ENCODE measurements at places on chromosomes 12 and 14.

DNA sequence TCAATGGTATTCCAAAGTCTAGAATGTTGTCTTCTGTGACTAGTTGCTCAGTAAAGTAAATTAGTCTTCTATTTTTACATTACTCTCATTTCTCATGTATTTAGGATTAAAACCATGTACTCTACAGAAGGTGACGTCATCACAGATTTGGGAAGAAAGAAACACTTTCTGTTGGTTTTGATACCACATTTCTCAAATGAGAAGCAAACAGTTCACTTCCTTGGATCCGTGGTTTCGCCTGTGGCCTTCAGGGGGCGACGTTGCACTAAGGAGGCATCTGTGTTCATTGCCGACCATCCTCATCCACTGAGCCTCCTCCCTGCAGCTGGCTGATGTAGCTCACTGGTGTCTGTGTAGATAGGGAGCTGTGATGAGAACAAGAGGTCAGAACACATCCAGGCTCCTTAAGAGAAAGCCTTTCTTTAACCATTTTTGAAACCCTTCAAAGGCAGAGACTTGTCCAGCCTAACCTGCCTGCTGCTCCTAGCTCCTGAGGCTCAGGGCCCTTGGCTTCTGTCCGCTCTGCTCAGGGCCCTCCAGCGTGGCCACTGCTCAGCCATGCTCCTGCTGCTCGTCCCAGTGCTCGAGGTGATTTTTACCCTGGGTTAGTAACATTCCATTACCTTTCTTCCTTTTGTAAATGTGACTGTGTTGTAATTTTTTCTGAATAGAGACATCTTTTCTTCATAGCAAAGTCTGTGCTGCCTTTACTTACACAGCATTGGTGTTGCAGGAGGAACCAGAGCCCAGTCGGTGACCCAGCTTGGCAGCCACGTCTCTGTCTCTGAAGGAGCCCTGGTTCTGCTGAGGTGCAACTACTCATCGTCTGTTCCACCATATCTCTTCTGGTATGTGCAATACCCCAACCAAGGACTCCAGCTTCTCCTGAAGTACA is 220.6 kb upstream of the OR4E1 start:
- no peak for DNase-seq

DNA sequence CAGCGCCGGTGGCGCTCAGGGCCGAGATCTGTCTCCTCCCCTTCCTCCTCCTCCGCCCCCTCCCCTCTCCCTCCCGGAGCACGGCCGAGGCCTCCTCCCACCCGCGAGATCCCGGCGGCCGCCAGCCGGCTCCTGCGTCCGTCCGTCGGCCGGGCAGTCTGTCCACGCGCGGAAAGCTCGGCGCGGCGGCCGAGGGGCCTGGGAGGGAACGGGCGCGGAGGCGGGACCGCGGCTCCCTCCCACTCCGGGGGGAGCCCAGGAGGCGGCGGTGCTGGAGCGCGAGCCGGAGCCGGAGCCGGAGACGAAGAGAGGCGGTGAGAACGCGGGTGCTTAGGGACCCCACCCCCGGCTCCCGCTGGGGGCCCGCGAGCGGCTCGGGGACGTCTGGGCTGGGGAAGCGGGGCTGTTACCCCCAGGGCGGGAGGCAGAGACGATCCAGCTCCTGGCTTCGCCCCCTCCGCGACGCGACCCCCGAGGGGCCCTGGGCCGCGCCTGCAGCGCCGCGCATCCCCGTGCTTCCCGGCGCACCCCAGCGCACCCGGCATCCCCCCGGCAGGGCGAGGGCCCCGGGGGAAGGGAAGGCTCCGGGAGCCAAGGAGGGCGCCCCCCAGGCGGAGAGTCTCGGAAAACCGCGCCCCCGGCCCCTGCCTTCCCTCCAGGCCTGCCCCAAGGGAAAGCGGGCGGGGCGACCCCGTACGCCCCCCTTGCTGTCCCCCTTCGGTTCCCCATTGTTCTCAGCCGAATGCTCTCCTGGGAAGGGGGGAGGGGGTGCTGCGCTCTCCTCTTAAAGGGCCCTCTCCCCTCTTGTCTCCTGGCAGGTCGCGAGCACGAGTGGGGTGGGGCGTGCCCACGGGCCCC is at the start of gene DTX1:
TSS of gene DTX1 (plus strand) at position 100 of the 858 bp plus-strand sequence. CDS start 1,463 bp downstream, outside the sequence.
- DNase-seq = no peak

- no peak for DNase-seq
These were observed 142.3 kb upstream of the TMCC3 start for GRCh38 chr12:94792693-94793092.

DNA sequence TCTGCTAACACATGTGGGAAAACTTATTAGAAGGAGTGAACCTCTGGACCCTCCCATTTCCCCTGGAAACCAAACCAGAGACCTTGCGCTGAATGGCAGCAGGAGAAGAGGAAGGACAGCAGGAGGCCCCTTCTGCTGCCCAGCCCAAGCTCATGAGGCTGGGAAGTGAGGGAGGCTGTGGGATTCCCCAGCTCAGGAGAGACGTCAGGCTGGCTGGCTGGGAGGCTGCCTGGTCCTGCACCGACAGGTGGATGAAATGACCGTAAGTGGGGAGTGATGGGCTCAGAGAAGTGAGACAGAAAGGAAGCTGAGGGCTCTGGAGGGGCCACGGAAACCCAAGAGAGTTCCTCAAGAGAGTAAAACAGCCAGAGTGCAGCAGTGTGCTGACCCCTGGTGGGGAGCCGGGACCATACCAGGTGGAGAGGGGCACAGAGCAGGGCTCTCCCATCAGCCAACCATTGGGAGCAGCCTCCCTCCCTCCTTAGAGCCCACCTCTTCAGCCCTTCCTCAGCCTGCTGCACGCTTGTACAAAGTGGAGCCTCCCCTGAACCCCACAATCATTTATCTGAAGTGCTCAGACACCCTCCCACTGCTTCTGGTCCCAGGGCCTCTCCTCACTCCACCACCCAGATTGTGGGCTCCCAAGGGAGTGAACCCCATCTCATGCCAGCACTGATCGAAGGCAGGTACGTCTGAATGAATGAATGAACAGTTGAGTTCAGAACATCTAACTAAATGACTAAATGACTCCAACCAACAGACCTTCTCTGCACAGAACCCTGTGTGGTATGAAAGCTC is 14.0 kb downstream of the TAMALIN start:
- DNase-seq = no peak

DNA sequence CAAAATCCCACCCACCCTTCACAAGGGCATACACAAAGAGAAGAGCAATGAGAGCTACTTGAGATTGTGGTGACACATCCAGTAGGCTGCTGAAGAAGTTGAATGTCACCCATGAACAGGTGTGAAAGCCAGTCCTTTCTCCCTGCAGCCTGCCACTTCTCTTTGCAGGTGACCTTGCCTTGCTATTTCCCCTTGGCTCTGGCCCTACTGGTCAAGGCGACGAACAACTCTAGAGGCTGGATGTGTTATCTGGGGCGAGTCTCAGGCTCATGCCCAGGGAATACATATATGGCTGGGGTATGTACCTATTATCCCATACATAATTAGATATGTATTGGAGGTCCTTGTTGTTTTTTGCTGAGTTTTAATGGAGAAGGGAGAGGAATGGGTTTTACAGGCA is 70.2 kb upstream of the EGLN3 start:
- DNase-seq = no peak

GRCh38 chr14:84929086-84929485 is 600.9 kb upstream of the FLRT2 start:
- no peak for DNase-seq

DNA sequence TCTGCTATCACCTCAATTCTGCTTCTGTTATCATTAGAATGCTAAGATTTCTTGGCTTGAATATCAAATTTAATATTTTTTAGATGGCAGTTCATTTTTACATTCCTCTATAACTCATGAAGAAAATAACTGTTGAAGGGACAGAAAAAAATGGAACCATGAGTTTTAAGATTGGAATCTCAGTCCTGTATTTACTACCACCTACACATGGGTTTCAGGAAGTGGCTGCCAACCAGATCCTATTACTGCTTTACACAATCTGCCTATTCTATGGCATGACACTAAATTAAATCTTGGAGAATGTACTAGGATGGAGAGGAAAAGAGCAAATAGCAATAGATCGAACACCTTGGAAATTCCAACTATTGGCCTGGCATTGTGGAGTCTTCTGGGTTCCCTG is 140.8 kb downstream of the DUSP6 start:
- DNase-seq = no peak

- no peak for DNase-seq
These were observed 99.4 kb downstream of the EPS8 start for GRCh38 chr12:15689751-15690191.

DNA sequence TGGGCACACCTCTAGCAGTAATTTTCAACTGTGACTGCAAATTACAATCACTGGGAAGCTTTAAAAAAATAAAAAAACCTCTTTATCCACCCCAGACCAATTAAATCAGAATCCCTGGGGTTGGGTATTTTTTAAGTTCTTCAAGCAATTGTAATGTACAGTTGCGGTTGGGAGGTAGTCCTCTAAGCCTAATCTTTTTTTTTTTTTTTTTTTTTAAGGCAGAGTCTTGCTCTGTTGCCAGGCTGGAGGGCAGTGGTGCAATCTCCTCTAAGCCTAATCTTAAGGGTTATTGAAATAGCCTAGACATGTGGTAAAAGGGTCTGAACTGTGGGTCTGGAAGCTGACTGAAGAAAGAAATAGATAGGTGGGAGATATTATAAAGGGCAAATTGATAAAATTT is 230.5 kb downstream of the AKAP6 start:
- no peak for DNase-seq

DNA sequence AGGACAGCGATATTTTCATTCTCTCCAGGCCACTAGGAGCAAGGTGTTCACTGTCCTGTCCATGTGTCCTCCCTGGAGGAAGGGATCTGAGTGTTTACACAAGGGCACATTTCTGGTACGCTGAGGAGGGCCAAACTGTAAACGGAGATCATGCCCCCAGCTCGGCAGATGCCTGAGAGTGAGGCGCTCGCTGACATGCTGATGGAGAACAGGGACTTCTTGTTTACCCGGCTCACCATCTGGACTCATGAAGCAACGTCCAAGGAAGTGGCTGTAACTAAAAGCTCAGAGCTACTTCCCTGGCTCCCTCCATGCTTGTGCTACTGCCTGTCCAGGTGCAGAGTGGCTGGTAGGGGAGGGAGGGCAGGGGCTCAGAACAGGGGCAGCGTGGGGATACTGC is 43.4 kb upstream of the KCNA1 start:
- DNase-seq = no peak

DNA sequence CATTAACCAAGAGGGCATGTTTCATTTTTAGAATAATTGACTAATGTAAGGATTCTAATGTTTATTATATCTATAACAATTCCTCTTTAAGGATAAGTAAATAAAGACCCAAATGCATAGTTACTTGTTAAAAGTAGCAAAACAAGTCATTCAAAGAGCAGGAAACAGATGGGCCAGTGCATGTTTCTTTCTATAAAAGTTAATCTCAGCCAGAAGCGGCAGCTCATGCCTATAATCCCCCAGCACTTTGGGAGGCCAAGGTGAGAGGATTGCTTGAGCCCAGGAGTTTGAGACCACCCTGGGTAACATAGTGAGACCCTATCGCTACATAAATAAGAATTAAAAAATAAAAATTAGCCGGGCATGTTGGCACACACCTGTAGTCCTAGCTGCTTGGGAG is 391.0 kb upstream of the RGS6 start:
- no peak for DNase-seq

- no peak for DNase-seq
These were observed 33.7 kb downstream of the NRDE2 start for GRCh38 chr14:90297876-90298629.

DNA sequence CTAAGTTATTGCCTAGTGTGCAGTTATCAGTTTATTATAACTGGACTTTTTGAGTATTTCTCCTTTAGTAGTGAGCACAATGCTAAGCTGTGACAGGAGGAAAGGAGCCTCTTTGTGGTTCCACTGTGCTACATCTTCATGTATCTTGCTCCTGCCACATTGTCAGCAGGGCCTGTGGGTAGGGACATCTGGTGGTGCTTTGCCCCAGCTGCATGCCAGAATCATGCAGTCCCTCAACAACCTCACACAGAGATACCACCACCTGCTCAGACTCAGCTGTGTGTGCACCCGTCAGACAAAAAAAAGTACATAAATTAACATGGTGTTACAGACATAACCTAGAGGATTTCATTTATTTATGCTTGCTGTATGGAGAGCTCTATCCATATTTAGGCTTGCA is 51.1 kb downstream of the MIS18BP1 start:
- no peak for DNase-seq

DNA sequence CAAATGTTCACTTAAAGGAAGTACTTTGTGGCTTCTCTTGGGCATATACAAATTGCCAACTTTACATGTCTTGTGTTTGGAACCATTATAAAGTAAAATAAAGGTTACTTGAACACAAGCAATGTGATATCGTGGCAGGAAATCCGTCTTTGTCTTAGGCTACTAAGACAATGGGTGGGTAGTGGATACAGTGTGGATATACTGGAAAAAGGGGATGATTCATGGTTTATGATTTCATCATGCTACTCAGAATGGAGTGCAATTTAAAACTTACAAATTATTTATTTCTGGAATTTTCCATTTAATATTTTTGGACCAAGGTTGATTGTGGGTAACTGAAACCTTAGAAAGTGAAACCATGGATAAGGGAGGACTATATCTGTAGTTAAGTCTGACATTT is 48.4 kb downstream of the MYRFL start:
- no peak for DNase-seq

DNA sequence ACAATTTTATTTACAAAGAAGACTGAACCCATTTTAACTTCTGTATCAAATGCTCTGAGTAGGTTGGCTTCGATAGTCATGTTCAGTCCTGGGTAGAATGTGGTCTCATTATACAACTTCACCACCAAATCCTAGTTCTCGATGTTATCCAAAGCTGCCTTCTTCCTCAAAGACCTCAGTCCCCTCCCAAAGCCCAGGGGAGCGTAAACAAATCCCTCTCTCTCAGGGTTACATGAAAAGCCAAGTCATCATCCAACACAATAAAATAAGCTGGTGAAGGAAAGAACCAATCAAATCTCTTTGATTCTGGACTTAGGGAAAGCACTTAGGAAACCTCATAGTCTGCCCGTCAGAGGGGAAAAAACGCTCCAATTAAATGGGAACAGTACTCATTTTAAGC is 9.1 kb downstream of the PTCSC3 start:
- no peak for DNase-seq

GRCh38 chr14:89810101-89810500 is 144.4 kb downstream of the EFCAB11 start:
- DNase-seq = no peak

DNA sequence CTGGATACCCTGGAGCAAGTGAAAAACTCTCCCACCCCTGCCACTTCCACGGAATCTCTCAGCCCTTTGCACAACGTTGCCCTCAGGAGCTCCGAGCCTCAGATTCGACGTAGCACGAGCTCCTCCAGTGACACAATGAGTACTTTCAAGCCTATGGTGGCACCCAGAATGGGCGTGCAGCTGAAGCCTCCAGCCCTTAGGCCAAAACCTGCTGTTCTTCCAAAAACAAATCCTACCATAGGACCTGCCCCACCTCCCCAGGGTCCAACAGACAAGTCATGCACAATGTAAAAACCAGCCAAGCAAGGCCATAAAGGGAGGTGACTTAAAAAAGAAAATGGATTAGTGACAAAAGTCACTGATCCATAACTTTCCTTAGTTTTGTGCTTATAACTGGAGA is 79.7 kb downstream of the KICS2 start:
- no peak for DNase-seq

GRCh38 chr12:51025338-51025835 is 797 bp downstream of the SLC11A2 start:
- no peak for DNase-seq
